CD4-positive, alpha-beta T cell (primary cell): ENCODE measurements at places on chromosomes 4 and X. TPM values are rescaled to one million over a fixed set of nuclear protein-coding genes. Genes with fewer than 3 reads are reported as not detected.

GRCh38 chrX:40871385-40872082 lies 136.2 kb upstream of the MED14 start:
- no peak for DNase-seq
- H3K4me3 ChIP-seq, result no peak overlapping the region
- H3K27ac ChIP-seq, result no peak overlapping the region

DNA sequence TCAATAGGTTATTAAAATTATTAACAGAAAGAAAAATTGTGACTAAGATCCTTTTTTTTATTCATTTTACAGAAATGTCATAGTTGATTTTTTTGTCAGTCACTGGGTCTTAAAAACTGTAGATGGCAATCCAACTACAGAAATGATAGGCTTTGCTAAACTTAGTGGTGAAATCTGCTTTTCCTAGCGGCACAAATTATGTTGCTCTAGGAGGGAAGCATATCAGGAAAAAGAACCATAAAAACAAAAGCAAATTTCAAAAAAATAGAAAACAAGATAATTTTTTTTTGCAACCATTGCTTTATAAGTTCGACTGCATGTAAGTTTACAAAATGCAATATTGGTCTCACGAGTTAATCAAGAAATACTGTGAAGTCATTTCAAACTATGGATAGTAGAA lies 443.5 kb upstream of the IGFBP7 start:
- no peaks in the 10 kb centered on the region for H3K36me3 ChIP-seq
- H3K27ac ChIP-seq, result no peak overlapping the region
- no peak overlapping the region for H3K4me3 ChIP-seq
- no peaks in the 10 kb centered on the region for H3K27me3 ChIP-seq
- DNase-seq, result no peak

- DNase-seq, result no peak
- peaks cover 19% of the 10 kb centered on the region for H3K4me1 ChIP-seq
- no peaks in the 10 kb centered on the region for H3K36me3 ChIP-seq
- no peak overlapping the region for H3K4me3 ChIP-seq
- peaks cover 79% of the 10 kb centered on the region for H3K27me3 ChIP-seq
- H3K27ac ChIP-seq, result no peak overlapping the region
Measured at GRCh38 chr4:110610940-110611831, 11.7 kb downstream of the PITX2 start.

GRCh38 chrX:112513154-112513553 lies 166.6 kb downstream of the LHFPL1 start:
- no peaks in the 10 kb centered on the region for H3K36me3 ChIP-seq
- H3K4me1 ChIP-seq, result no peaks in the 10 kb centered on the region
- DNase-seq, result no peak
- no peak overlapping the region for H3K27ac ChIP-seq
- no peaks in the 10 kb centered on the region for H3K27me3 ChIP-seq
- no peak overlapping the region for H3K4me3 ChIP-seq

DNA sequence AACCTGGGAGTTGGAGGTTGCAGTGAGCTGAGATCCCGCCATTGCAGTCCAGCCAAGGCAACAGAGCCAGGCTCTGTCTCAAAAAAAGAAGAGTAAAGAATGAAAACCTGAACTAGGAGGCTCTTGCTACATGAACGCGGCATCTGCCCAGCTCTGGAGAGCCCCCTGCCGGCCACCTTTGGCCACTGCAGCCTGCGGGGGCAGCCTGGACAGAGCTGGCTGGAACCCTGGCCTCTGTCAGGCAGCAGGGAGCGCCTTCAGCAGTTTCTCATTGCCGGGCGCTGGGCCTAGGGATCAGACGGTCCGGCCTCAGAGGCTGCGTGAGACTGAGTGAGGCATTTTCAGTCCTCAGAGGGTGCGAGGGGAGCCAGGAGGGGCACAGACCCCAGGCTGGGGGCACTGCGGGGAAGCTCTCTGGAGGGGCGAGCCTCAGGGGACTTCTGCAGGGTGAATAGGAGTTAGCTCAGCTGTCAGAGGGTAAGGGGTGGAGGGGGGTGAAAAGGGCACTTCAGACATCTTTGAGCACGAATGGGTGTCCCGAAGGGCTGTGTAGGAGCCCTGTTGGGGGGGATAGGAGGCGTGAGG lies 17.5 kb downstream of the DOK7 start:
- H3K27me3 ChIP-seq, result peaks cover 24% of the 10 kb centered on the region
- peak; percentile 77 for DNase-seq
- H3K36me3 ChIP-seq, result no peaks in the 10 kb centered on the region

DNA sequence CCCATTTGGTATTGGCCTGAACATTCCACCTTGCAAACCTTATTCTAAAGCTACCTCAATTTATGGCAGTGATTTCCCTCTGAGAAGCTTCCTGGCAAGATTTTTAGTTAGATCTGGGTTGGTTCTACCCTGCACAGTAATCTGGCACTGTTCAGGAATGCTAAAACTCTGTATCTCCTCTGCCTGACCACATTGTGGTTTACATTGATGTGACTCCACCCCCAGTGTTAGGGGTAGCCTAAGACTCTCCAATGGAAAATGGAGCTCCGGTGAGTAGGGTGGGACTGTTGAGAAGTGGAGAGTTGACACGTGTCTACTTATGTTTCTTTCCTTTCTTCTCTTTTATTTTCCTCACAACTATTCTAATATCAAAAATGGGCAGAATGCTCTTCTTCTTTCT lies 45.4 kb downstream of the BMPR1B start:
- no peaks in the 10 kb centered on the region for H3K4me1 ChIP-seq
- H3K27ac ChIP-seq, result no peak overlapping the region
- H3K4me3 ChIP-seq, result no peak overlapping the region
- no peaks in the 10 kb centered on the region for H3K27me3 ChIP-seq

GRCh38 chr4:84530454-84530853 lies 31.4 kb upstream of the NKX6-1 start:
- no peak overlapping the region for H3K27ac ChIP-seq
- no peaks in the 10 kb centered on the region for H3K27me3 ChIP-seq
- H3K4me1 ChIP-seq, result no peaks in the 10 kb centered on the region
- no peak for DNase-seq
- no peak overlapping the region for H3K4me3 ChIP-seq

DNA sequence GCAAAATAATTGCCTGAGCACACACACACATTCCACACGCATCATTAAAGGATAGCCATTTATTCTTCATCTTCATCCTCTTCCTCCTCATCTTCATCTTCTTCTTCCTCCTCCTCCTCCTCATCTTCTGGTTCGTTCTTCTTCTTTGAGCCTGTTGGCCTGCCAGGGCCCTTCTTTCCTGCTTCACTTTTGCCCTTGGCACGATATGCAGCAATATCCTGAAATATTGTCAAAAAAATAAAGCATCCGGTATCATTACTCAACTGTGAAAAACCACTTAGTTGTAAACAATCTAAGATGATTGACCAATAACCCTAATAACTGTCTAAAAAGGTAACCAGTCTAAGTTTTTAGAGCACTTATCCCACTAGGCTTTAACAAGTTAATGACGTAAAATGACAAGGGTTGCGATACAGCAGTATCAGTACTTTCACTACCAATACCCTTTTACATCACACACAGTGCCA lies 2.1 kb downstream of the HMGB2 start:
- no peak overlapping the region for H3K27ac ChIP-seq
- DNase-seq, result no peak
- H3K4me1 ChIP-seq, result peaks cover 16% of the 10 kb centered on the region
- peak overlapping the region; percentile 88 for H3K4me3 ChIP-seq

- H3K4me3 ChIP-seq, result peak within 1 kb of the TSS; percentile 42
- peaks cover 38% of the 10 kb centered on the region for H3K27me3 ChIP-seq
- peaks cover 10% of the 10 kb centered on the region for H3K4me1 ChIP-seq
- DNase-seq, result peak; percentile 3
- no peak within 1 kb of the TSS for H3K27ac ChIP-seq
Measured at GRCh38 chr4:107824350-107825071, at the start of gene SGMS2. Gene SGMS2, plus strand, starts transcription at chr4:107824932. Its CDS starts 70,622 bp downstream, at chr4:107895554.

DNA sequence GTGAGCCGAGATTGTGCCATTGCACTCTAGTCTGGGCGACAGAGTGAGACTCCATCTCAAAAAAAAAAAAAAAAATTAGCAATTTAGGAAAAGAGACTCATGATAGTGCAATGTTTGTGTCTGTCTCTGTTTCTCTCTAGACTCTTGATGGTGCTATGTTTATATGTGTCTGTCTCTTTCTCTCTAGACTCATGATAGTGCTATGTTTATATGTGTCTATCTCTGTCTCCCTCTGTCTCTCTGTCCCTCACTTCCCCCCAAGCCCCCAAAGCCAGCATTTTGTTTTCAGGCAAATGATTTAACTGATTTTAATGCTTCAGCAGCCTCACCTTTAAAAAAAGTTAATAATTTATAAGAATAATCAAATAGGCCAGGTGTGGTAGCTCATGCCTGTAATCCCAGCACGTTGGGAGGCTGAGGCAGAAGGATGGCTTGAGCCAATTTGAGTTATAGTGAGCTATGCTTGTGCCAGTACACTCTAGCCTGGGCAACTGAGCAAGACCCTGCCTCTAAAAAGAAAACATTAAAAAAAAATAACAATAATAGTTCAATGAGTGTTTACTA lies 6.9 kb downstream of the MOB1B start:
- no peak for DNase-seq
- no peaks in the 10 kb centered on the region for H3K27me3 ChIP-seq
- H3K4me3 ChIP-seq, result no peak overlapping the region
- H3K27ac ChIP-seq, result no peak overlapping the region
- peaks cover 2% of the 10 kb centered on the region for H3K4me1 ChIP-seq

GRCh38 chrX:95791876-95792275 lies 892.8 kb upstream of the DIAPH2 start:
- H3K4me1 ChIP-seq, result no peaks in the 10 kb centered on the region
- no peak for DNase-seq

The ADH1C gene
- total RNA-seq, result not detected

DNA sequence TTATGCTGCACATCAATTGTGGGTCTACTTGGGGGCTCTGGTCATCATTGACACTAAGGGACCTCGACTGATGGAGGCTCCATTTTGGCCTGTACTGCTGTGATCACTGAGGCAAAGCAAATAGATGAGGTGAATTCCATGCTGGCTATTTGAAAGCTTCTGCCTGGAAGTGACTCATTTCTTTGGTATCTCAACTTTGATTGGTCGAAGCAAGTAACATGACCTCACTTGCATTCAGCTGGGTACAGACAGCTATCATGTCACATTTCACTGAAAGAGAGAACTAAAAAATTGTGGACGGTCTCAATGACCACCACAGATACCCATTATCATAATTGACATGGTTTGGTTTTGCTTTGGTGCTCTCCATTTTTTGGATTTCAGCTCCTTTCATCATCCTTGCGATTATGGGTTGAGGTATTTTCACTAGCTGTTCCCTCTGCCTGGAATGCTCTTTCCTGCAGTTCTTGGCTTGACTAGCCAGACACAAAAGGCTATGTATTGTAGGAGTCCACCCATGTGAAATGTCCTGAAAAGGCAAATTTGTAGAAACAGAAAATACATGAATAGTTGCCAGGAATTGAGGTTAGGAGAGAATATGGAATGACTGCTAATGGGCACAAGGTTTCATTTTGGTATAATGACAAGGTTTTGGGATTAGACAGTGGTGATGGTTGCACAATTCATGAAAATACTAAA lies 369.2 kb upstream of the LCORL start:
- H3K27ac ChIP-seq, result no peak overlapping the region
- no peaks in the 10 kb centered on the region for H3K36me3 ChIP-seq
- no peak for DNase-seq
- no peak overlapping the region for H3K4me3 ChIP-seq
- no peaks in the 10 kb centered on the region for H3K27me3 ChIP-seq

GRCh38 chr4:22191565-22191964 lies 243.0 kb upstream of the KCNIP4 start:
- no peaks in the 10 kb centered on the region for H3K36me3 ChIP-seq
- no peaks in the 10 kb centered on the region for H3K27me3 ChIP-seq
- H3K4me3 ChIP-seq, result no peak overlapping the region
- DNase-seq, result no peak
- H3K27ac ChIP-seq, result no peak overlapping the region

DNA sequence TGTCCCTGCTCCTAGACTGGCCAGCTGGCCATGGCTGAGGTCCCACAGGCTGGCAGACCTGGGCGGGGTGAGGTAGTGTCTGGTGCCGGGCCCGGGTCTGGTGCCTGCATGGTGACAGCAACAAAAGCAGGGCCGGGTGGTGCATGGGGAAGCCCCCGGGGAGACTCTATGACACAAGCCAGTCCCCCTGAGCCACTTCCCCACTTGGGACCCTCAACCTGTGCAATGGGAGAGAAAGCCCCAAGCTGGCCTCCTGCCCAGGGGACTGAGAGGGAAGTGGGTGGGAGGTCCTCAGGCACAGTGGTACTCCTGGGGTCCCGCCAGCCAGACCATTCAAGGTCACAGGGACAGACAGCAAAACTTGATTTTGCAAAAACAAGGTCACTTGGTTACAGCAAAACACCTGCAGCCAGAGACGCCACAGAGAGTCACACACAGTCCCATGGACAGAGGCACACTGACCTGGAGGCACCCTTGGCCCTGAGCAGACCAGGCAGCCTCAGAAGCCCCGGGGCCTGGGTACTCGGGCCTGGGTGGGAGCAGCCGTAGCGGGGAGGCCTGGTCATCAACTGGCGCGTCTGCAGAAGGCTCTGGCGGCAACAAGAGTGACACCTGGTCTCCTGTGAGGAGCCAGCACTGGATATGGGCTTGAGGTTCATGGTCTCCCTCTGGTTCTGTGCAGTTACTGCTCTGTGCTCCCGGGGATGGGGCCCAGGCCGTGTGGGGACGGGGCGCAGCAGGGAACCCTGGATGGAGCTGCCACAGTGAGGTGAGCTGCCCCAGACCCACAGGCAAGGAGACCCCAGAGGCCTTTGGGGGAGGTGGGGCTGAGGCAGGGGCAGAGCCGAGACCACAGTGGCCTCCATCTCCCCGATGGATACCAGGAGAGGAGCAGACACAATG lies 60.6 kb downstream of the HTRA3 start:
- H3K4me1 ChIP-seq, result no peaks in the 10 kb centered on the region
- no peaks in the 10 kb centered on the region for H3K36me3 ChIP-seq
- H3K27me3 ChIP-seq, result peaks cover 2% of the 10 kb centered on the region
- H3K4me3 ChIP-seq, result no peak overlapping the region
- no peak overlapping the region for H3K27ac ChIP-seq

The GYPE gene
- not detected for total RNA-seq

DNA sequence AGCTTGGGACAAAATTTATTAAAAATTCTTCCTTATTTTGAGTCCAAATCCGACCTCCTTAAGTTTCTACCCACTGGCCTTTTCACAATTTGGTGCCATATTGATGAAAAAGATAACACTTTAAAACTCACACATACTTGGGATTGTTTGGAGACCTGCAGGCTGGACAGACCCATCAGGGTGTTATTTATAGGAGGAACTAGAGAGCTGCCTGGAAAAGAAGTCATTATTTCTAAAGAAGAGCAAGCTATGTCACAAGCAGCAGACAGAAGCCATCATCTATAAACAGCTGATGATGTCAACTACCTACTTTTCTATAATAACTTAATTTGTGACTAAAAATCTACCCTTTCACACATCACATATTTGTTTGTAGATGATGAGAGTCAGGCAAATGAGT lies 56.2 kb downstream of the COX18 start:
- no peak overlapping the region for H3K4me3 ChIP-seq
- DNase-seq, result no peak
- H3K27me3 ChIP-seq, result peaks cover 6% of the 10 kb centered on the region
- no peaks in the 10 kb centered on the region for H3K4me1 ChIP-seq

The ERCC6L gene
- total RNA-seq, result not detected

- H3K4me3 ChIP-seq, result no peak overlapping the region
- H3K27me3 ChIP-seq, result no peaks in the 10 kb centered on the region
- no peak overlapping the region for H3K27ac ChIP-seq
- H3K4me1 ChIP-seq, result no peaks in the 10 kb centered on the region
Measured at GRCh38 chr4:156815717-156816359, 155.8 kb downstream of the PDGFC start.
